Islet precursor cell (in vitro differentiated cells): ENCODE measurements at places on chromosomes 3 and 15.

DNA sequence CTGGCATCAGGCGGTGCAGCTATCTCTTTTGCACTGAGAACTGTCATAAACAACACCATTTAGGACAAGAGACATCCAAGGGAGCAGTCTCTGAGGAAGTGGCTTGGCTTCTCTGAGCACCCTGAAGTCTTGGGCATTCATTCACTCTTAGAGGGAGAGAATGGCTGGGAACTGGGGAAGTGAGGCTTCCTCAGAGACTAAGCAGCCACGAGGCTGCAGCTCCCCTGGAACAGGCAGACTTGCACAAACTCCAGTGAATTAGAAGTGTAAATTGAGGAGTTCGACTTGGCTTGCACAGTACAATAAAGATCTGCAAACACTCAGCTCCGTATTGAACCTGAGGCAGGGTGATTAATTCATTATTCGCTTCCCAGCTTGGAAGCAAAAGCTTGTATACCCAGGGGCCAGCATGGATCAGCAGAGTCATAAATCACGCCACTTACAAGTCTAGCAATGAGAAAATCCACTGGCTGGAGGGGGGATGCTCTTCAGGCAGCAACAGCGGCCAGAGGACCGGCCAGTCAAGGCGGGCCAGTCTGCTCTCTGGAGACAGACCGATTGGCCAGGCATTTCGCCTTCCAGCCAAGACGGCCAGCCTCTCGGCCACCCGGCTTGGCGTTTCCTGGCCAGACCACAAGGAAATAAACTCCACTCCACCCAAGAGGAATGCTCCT lies 118.8 kb upstream of the ADPGK start:
- no peak for DNase-seq

- no peak for DNase-seq
Observed at GRCh38 chr3:66317750-66318376, 97.1 kb downstream of the SLC25A26 start.

GRCh38 chr3:133954717-133955360 lies 59.2 kb upstream of the RAB6B start:
- DNase-seq: no peak

GRCh38 chr15:98586066-98586465 lies 62.3 kb upstream of the IGF1R start:
- DNase-seq: no peak

GRCh38 chr3:72174040-72174439 lies 389.1 kb upstream of the PROK2 start:
- no peak for DNase-seq

DNA sequence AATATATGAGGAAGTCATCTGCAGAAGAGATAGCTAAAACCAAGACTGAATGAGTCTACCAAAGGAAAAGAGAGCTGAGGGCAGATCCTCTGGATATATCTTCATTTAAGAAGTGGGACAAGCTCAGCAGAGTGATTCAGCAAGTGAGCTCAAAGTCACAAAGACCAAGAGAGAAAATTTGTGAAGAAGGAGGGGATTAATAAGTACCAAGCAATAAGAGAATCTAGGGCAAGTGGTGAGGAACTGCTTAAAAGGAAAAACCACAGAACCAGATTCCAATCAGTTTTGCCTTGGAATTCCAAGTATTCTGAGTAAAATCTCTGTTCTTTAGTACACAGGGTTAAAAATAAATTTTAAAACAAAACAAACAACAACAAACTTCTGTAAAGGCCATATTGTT lies 3.6 kb downstream of the EHHADH start:
- DNase-seq: no peak

DNA sequence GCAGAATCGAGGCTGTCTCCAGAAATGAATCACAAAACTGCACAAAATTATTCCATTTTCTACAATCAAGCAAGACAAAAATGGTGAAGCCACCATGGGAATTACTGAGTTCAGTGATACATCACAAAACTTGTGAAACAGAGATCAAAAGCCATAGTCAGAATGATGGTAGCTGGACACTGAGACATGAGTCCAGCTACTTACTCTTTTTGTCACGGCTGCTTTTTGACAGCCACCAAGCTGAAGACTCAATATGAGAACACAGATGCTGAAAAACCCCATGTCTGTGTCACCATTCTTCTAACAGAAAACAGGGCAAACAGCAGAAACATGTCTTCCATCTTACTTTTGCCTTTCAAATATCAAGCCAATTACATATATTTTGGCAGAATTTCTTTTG lies 237.6 kb downstream of the LPP start:
- DNase-seq: no peak

- peak; percentile 61 for DNase-seq
Observed at GRCh38 chr3:48440590-48440958, 517 bp downstream of the TMA7 start.

GRCh38 chr3:138376663-138377062 lies 28.3 kb downstream of the MRAS start:
- no peak for DNase-seq

DNA sequence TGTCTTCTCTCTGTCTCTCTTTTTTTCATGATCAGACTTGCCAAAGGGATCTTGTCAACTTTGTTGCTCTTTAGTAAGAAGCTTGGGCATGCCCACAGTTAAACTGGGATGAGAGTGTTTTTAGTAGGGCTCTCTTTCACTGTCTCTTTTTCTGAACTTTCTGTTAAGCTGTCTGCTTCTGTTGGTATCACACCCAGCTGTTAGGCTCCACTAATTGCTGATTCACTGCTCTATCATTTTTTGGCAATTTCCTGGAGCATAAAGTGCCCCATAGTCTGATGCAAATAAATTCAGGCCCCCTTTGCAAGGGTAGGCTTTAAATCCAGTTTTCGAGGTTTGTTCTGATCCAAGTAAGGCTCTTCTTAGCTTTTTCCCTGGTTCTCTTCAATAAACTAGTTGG lies 360.4 kb upstream of the ADAMTS9 start:
- DNase-seq: no peak

- DNase-seq: no peak
Observed at GRCh38 chr3:45241206-45241605, 15.1 kb upstream of the TMEM158 start.

DNA sequence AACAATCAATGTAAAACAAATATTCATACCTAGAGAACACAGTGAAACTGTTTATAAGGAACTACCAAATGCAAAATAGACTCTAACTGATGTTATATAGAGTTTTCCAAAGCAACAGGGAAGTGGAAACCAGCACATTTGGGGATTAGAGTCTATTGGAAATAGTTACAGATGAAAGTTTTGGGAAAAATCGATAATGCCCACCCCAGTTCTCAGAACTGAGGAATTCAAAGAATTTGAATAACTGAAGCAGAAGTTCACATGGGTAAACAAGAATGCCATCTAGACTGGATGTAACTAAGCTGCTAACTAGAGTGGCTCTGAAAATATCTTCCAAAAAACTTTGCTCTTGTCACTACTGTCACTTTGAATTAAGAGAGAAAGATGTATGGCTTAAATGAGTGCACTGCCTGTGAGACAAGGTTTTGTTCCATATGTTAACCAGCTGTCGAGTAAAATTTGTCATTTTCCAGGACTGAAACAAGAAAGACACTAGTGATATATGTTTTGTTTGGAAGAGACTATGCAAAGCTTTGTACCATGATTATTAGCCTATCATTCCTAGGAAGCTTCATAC lies 9.2 kb upstream of the DENND4A start:
- no peak for DNase-seq

- no peak for DNase-seq
Observed at GRCh38 chr3:125351814-125352456, 23.2 kb downstream of the ZNF148 start.

DNA sequence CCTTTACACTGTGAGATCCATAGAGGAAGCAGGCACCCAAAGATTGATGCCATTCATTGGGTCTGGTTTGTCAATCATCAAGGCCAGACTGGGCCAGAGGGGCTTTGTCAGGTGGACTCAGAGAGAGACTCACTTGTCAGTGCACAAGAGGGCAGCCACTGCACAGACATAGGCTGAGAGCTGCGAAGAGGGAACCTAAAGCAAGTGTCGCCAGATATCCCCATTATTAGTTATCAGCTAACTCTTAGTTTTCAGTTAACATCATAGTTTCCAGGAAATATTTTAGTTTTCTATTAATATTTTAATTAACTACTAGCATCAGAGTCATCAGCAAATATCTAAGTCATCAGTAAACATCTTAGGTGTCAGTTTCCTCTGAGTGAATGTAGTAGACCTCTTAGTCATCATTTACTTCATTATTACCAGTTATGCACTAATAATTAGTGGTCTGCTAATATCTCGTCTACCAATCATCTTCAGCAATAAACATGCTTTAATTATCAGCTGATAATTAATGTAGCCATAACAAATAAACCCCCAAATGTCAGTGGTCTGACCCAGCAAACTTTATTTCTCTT lies 41.7 kb upstream of the LIMD1 start:
- no peak for DNase-seq
